Activated CD4-positive, alpha-beta T cell treated with anti-CD3 and anti-CD28 coated beads for 4 hours (primary cell): ENCODE measurements at places on chromosomes 7 and 10.
A peak's percentile ranks its signal among the peaks of the same experiment; 100 is the strongest.

DNA sequence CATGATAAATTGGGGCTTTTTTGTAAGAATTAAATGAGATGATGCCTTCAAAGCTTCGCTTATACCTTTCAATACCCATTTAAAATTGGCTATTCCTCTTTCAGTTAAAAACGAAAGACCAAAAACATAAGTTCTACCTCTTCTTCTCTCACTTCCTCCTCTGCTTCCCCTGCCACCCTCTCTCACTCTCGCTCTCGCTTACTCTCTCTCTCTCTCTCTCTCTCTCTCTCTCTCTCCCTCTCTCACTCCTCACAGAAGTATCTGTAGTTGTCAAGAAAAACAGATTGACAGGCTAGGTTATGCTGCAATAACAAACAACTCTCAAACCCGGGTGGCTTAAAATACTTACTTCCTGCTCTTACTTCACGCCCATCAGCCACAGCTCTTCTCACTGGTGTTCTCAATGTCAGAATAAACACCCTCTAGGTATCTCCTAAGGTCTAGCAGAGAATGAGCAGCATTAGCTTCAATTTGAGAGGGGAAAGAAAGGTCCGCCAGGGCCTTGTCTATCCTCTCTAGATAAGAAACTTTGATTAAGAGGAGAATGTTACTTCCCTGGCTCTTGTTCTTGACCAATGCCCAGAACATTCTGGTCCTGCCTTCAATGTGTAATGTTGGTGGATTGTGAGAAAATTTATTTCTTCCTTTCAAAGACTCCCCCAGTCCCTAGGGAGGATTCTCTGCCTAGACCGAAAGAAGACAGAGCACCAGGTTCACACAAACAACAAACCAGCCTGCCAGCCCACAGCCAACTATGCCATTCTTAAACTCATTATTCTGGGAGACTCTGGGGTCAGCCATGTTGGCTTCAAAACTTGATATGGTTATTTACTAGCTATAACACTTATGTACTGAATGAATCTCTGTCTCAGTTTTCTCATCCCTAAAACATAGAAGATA lies 1028.7 kb downstream of the XPNPEP1 start:
- no peak for DNase-seq

GRCh38 chr7:39979406-39980073 lies 29.5 kb downstream of the CDK13 start:
- no peak for DNase-seq

DNA sequence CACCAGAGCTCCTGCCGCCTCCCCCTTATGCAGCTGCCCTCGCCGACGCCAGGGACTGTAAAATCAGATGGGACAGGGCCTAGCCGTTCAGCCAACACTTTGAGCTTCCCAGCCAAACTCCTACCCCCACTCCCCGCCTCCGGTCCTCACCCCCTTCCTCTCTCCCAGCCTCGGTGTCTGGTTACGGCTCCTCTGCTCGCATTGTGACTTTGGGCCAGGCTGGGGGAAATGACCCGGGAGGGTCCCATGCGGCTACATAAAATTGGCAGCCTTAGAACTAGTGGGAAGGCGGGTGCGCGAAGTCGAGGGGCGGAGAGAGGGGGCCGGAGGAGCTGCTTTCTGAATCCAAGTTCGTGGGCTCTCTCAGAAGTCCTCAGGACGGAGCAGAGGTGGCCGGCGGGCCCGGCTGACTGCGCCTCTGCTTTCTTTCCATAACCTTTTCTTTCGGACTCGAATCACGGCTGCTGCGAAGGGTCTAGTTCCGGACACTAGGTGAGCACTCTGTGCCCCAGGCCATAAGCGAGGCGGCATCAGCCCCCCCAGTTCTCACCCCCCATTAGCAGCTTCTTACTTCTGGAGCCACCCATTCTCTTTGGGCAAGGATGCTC lies at the start of gene KAZALD1:
KAZALD1 (plus strand) TSS at position 366 of the 608 bp plus-strand sequence. CDS start 604 bp downstream, outside the sequence.
- DNase-seq = no peak

DNA sequence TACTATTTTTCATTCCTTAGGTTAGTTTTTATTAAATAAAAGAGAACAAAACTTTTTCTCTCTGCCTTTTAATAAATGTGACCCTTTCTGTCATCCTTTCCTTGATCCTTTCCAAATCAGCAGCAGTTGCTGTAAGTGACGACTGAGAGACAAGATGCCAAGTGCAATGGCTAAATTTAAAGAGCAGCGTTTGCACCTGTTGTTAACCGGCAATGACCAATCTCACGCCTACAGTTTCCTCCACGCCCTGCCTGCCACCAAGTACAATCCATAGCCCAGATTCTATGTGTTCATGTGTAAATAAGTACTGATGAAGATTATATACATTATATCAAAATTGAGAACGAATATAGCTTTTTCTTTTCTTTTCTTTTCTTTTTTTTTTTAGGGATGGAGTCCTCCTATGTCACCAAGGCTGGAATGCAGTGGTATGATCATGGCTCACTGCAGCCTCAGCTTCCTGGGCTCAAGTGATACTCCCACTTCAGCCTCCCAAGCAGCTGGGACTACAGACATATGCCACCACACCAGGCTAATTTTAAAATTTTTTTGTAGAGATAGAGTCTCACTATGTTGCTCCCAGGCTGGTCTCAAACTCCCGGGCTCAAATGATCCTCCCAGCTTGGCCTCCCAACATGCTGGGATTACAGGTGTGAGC lies 6.5 kb upstream of the MCU start:
- DNase-seq = no peak

- no peak for DNase-seq
Measured at GRCh38 chr10:10684972-10685371, 332.7 kb upstream of the CELF2 start.

DNA sequence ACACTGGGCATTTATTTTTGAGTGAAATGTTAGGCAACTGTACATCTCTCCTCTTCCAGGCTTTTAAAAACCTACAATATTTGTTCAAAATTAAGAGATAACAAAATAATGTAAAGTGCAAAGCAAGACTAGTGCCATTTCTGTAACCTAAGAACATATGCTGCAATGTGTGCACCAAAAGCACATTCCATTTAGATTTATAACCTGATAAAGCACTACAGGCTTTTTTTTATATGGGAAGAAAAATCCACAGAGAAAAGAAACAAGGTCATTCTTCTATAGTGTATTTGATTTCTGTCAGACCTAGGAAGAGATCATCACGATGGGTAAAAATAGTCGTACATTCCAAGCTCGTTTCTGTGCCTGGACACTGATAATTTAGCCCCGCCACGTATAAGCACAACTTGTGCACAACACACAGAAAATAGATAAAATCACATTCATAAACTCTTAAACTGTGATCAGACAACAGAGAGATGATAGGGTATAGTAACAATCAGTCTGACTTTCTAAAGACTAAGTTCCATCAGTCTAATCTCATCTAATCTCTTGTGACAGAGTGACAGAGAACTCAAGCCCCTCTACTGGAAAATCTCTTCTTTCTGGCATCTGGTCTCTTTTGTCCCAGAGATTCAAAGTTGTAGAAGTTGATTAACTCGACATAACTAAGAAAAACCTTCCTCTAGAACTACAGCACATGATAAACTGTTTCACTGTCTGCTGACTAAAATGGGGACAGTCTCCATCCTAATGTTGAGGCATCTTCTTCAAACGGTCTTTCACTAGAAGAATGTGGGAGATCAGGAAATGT lies 6.7 kb downstream of the LAMB1 start:
- DNase-seq = no peak

GRCh38 chr10:72688208-72688651 lies 3.7 kb upstream of the MCU start:
- no peak for DNase-seq

DNA sequence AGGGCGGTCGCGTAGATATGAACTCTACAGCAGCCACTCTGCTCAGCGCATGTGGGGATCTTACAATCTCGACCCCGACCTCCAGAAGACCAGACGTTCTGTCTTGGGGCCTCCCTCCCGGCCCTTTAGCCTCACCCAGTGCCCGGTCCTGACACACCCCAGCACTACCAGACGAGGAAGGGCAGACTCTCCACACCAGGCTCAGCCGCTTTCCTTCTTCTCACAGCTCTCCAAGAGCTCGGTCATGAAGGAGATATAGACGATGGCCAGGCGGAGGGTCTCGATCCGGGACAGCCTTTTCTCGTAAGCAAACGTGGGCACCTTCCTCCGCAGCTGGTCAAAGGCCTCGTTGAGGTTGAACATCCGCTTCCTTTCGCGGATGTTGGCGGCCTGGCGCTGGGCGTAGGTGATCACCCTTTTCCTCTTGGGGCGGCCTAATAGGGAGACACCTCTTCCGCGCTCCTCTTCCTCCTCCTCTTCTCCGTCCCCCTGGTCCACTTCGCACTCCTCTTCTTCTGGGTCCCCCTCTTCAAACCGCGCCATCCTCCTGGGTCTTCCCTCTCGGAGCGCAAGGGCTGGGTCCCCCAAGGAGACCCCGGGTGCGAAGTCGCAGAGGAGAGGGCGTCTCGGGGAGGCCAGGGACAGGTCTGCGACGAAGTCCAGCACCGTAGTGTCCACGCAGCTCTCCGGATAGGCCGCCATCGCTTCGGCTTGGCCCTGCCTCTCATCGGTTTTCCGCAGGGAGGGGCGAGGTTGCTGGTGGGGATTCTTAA lies at the start of gene FERD3L:
FERD3L (minus strand) TSS at position 761 of the 773 bp plus-strand sequence; CDS start at position 702, 59 bp downstream.
- DNase-seq = no peak

DNA sequence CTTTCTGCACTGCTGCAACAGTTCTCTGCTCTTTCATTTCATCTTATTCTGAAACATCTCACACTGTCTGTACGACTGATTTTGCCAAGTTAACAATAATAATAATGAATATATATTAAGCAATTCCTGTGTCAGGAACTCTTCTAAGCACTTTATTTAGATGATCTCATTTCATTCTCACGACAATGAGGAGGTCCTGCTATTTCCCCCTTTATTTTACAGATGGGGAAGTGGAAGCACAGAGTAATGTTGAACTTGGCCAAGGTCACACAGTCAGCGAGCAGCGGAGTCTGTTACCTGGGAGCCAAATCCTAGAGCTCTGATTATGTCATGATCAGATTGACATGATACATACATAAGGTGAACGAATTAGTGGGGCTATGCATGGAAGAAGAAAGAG lies 5.8 kb downstream of the MRC1 start:
- DNase-seq = no peak

DNA sequence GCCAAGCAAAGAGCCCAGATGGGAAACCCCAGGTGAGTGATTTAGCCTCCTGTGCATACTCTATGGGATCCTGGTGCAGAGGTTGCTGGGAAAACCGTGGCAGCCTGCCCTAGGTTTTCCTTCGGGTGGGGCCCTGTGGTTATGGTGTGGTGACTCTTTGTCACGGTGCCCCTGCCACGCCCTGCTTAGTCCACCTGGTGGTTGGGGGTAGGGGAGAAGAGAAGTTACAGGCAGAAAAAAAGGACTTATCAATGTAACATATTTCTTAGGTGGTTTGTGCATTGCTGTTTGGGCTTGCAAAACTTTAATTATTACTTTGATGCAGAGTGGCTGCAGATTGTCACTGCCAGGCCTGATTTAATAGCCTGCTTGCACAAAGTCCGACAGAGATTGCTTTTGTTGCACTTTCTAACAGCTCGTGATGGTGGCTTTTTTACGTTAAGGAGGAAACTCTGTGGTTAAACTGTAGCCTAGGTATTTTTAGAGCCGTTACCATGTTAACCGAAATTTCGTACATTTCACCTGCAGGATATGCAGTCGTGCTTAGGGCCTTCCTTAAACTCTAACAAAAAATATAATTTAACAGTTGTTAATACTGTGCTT lies 197.4 kb downstream of the RNLS start:
- peak; percentile 10 for DNase-seq

DNA sequence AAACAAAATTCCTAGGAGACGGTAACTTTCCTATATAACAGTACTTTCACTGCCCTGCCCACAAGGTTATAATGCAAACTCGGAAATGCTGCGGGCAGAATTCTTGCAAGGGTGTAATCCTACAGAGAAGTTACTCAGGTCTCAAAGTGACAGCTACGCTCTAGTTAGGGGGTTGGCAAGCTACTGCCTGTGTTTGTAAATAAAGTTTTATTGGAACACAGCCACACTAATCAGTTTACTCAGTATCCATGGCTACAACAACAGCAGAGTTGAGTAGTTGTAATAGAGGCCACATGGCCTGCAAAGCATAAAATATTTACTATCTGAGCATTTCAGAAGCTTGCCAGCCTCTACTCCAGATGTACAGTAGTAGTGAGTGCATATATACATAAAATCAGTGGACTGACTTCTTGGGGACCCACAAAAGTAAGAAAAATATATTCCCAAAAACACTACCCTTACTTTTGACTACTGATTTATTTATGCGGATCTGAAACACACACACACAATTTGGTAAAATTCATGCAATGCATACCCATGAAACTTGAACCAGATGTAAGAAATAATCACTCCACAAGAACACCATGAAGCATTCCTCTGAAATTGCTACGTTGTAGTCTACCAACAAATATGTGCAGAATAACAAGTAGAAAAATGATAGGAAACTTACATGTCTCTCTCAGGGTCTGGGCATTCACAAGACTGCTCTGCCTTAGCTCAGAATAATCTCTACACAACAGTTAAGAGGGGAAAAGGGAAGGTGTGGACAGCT lies 53.0 kb downstream of the SMURF1 start:
- no peak for DNase-seq

- DNase-seq = no peak
Measured at GRCh38 chr10:85864868-85865526, 501.6 kb downstream of the GRID1 start.

GRCh38 chr7:139072796-139073195 lies 36.7 kb downstream of the ZC3HAV1 start:
- DNase-seq = no peak

DNA sequence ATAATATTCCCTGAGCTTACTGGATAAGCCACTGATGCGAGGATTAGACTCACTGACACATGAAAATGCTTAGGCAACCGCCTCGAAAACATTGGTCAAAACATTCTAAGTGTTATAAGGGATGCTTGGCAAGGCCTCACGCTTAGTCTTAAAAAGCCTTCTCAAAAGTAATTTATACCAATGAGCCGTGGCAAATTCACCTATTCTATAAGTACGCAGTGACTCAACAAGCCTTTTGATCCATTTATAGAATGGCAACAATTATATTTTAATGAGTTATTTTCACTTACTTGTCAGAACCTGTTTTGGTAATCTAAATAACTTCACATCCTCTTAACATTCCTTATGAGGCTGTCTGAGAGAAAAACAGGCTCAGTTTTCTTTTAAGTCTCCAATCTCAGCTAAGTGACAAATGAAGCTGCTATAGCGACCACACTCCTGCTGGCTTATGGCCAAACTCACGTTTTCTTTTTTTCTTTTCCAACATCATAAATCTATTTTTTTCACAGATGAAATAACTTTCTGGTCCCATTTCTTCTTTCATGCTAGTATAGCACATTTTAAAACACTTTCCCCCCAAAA lies 121.2 kb upstream of the AFAP1L2 start:
- DNase-seq = no peak

DNA sequence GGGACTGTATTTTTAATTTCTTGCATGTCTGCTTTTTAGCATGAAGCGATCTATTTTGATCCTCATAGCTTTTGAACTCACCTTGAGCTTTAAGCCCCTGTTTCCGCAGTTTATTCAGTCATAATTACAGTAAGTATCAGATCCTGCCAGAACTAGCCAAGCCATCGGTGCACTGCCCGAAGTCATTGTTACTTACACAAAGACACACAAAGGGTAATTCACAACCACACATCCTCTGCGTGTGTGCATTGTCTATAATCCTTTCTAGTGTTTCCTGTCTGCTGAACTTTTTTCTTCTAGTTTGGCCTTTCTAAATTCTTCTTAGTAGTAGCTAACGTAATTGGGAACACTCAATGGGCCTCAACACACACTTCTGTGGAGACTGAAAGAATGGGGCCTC lies 133.0 kb downstream of the SFMBT2 start:
- no peak for DNase-seq

- DNase-seq = peak; percentile 61
Measured at GRCh38 chr7:135169141-135169963, 1.2 kb downstream of the CYREN start.

- DNase-seq = no peak
Measured at GRCh38 chr7:117010375-117011133, 57.3 kb downstream of the ST7 start.
